ENCODE measurements at places on chromosomes 1 and 21. TPM values are rescaled to one million over a fixed set of nuclear protein-coding genes. Genes with fewer than 3 reads are reported as not detected.
A peak's percentile ranks its signal among the peaks of the same experiment; 100 is the strongest.

APCS gene
- total RNA-seq = not detected

CAPN8 gene
- not detected for total RNA-seq

CFAP57 gene
- not detected for total RNA-seq

EVA1C gene
- total RNA-seq = 86.6 TPM

TLR5 gene
- 2.8 TPM for total RNA-seq

KCNE1 gene
- 2.9 TPM for total RNA-seq

CDK11B gene
- total RNA-seq = 68.9 TPM

AXDND1 gene
- total RNA-seq = not detected

KRTAP24-1 gene
- total RNA-seq = not detected

HAO2 gene
- total RNA-seq = 0.32 TPM

OVAAL gene
- not detected for total RNA-seq

COL11A1 gene
- total RNA-seq = not detected

GBP1 gene
- total RNA-seq = 38.2 TPM

GRCh38 chr1:51516649-51517158 is 2.4 kb downstream of the EPS15 start:
- DNase-seq = no peak

GRCh38 chr1:88890791-88891317 is 513 bp downstream of the GTF2B start:
- no peak for DNase-seq

DNA sequence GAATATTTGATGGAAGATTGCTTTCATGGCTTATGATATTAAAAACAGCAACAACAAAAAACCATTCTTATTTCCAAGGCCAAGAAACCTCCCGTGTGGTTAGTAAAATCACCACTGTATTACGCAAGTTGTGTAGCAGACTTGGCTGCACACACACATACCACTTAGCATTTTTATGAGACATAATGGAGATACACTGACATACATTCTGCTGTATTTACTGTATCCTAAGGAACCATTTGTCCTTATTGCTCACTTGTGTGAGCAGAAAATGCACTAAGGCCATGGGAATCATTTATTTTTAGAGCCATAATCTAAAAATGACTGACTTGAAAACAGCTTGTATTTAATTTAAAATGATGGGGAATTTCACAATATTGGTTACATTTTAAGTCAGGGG is 584 bp upstream of the C1orf141 start:
- DNase-seq = no peak

DNA sequence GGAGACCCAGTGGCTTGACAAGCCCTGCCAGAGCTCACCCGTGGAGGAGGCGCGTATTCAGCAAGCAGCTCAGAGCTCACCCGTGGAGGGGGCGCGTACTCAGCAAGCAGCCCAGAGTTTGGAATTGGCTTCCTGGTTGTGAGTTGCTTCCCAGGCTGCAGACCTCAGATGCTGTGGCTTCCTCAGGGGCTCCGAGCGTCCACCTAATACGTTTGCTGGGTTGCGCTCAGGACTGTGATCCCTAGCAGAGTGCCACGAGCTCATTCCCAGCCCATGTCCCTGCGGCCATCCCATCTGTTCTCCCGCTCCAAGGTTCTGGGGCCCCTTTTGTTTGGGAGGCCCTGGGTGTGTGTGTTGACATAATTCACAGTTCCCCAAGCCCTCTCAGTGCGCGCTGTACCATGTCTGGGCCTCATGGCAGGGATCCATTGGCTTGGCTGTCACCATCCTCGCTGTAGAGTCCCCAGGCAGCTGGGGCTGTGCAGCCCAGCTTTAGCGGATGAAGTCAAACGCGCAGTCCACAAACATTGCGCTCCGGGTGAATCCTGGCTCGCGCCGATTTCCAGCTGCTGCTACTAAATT is 3.6 kb downstream of the AJAP1 start:
- DNase-seq = no peak

GRCh38 chr1:231734417-231734816 is 107.8 kb downstream of the DISC1 start:
- no peak for DNase-seq

DNA sequence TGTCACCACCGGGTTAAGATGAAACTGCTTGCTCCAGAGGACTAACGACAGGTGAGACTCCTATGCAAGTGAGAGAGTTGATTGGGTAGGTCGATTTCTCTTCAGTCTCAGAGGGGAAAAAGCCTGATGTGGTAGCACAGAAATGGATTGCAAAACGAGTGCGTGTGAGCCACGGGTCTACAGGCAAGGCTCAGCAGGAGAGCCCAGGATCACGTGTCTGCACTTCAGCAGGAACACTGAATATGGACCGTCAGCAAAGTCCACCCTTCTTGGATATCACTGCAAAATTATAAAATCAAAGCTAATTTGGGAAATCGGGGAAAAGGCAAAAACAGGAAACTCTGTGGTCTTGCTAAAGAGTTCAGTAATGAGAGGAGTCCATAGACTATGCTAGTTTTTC is 107.7 kb upstream of the ZNF648 start:
- no peak for DNase-seq

DNA sequence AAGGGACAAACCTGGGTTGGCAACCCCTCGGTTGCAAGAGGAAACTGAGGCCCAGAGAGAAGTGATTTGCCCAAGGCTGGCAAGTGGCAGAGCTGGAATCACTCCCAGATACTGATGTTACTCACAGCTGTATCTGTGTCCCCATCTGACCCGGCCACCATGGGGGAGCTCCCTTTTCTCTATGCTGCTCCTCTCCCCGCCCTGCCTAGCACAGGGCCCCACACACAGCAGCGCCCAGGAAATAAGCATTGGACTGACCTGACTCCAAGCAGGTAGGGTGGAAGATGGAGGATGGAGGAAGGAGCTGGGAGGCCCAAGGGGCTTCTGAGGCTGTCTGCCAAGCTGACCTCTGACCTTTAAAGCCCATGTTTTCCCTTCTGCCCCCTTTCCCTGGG is 3.0 kb upstream of the FBLIM1 start:
- DNase-seq = no peak

GRCh38 chr1:101379950-101380349 is 143.1 kb downstream of the S1PR1 start:
- DNase-seq = peak; percentile 34

GRCh38 chr1:247536340-247536739 is at the start of gene OR2C3:
TSS of gene OR2C3 (minus strand) at chr1:247536440. CDS start at chr1:247532511, 3,929 bp downstream.
- DNase-seq = no peak

DNA sequence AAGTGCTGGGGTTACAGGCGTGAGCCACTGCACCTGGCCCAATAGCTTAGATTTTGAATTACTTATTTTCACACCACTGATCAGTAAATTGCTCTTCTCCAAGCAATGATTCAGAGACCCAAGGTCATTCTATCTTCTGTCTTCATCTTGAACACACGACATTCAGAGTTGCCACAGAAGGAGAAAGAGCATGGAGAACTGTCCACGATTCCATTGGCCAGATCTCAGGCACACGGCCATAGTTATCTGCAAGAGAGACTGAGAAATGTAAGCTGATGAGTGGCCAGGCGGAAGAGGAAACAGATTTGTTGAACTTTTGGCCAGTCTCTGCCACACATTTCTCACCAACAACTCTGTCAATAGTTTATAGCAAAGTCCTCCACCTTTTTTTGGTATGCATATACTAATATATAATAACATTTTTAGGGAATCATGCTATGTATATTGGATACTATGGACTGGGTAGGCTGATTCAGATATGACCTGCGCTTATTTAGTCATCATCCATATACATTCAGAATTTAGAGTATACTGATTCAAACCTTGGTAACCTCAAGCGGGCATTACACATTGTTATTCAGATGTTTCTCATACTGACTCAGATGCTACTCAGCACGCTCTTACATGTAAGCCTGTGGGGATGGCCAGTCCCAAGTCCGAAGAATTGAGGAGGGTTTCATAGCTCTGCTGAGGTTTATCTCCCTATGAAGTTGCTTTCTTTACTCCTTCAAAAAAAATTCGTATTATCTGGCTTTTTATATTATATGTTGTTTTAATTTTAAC is 25.5 kb upstream of the CAP1 start:
- no peak for DNase-seq

DNA sequence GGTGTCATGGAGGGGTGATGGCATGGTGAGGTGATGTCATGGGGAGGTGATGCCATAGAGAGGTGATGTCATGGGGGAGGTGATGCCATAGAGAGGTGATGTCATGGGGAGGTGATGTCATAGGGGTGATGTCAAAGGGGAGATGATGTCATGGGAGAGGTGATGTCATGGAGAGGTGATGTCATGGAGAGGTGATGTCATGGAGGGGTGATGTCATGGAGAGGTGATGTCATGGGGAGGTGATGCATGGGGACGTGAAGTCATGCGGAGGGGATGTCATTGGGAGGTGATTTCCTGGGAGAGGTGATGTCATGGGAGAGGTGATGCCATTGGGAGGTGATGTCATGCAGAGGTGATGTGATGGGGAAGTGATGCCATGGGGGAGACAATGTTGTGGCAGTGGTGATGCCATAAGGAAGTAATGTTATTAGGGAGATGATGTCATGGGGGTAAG is 92.1 kb upstream of the C1orf174 start:
- DNase-seq = no peak

GRCh38 chr1:37875833-37876232 is 16.4 kb upstream of the MTF1 start:
- DNase-seq = no peak

GRCh38 chr1:72915581-72915980 is 633.2 kb upstream of the NEGR1 start:
- no peak for DNase-seq

- DNase-seq = no peak
Measured at GRCh38 chr1:84283381-84283780, 18.1 kb upstream of the SAMD13 start.

DNA sequence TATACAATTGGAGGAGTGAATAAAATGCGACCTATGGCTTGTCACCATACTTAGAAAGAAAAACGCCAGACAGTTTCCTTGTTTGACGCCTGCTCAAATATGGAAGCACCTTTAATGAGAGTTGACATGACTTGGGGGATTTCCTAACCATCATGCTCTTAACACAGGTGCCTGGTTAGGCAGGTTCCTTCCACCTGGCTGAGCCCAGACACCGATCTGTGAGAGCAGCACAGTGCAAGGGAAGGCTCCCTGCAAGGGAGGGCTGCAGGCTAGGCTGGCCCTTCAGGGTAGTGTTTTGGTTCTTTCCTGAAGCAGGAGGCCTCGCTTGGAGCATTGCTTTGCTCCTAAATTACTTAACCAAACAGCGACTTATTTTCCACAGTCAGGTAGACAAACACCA is 24.6 kb upstream of the KLHDC8A start:
- DNase-seq = peak; percentile 82

DNA sequence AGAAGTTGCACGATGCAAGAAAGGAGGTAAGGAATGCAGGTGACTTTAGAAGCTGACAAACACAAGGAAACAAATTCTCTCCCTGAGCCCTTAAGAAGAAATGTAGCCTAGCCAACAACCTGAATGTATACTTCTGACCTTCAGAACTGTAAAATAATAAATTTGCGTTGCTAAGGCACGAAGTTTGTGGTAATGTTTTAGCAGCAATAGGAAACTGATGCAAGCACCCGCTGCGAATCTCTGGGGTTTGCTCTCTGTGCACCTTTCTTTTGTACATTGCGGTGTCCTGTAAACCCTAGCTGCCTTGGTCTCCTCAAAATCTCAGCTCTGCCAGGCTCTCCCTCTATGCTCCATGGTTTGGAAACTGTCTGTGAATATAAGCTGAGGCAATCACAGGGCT is 15.1 kb downstream of the CD53 start:
- DNase-seq = no peak

DNA sequence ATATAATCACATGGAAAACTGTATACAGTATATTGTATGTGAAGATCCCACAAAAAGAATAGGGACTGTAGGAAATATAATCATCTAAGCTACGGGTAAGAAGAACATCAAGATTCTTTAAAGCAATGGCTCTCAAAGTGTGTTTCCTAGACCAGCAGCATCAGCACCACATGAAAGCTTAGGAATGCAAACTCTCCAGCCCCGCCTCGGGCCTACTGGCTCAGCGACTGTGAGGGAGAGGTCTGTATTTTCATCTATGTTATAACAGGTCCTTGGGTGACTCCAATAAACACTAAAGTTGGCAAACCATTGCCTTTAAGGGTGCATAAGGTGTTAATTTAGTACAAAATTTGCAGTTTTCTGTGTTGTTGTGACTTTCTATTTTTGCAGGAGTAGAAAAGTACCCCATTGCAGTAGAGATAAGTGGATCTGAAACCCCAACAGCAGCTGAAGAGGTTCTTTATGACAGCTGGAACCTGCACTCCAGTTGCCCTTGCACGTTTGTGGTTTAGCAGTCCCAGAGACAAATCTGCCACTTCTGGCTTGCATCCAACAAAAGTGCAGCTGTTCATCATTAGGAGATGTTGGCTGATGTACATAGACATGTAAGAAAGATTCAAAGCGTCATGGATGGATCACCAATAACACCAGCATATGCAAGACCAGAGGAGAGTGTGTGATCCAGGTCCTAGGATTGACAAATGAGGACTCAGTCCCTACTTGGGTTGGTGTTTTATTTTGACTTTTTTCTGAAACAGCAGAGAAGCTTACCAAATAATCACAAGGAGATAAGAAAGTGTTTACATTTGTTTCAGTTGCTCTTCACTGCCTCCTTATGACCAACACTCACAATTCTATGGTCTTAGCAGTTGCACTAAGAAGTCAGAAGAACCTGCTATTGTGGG is 15.9 kb upstream of the IFNAR1 start:
- peak; percentile 68 for DNase-seq

DNA sequence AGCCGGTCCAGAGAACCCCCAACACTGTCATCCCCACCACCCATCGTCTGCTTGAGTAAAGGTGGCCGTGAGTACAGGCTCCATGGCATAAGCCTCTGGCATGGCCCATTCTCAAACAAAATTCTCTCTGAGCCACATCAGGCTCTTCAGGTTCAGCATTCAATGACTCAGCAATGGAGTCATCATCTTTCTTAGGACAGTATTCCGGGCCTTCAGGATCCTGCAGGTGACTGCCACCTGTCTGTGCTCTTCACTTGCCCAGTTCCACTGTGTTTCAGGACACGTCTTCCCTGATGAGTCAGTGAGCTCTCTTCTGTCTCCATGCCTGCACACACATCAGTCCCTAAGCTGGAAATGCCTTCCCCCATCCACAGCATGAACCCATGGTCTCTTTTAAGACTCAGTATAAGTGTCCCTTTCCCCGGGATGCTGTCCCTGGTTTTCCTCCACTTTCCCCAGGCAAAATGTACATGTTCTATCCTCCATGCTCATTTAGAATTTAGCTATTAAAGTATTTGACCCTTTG is 81.1 kb upstream of the FGGY start:
- DNase-seq = no peak

DNA sequence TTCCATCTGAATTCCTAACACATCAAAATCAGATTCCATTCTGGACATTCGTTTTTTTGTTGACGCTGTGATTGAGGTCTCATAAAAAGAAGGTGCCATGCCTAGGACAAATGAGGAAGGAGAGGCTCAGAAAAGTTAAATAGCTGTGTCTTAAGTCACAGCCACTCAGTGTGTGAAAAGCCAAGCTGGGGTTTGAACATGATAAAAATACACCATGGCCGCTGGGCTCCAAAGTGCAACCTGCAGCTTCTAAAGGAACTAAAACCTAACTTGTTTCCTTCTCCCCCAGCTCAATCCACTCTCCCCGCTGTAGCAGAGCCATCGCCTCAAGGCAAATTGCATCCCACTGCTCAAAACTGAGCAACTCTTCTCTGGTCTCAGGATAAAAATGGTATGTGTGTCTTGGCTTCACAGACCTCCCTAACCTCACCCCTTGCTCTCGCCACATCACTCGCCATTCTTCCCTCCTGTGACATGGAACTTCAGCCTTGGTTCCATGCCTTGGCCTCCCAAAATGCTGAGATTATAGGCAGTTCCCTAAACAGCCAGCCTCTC is 22.1 kb upstream of the FAM20B start:
- DNase-seq = peak; percentile 75

All from esophagus muscularis mucosa (tissue), 4 donors.